Neural progenitor cell (in vitro differentiated cells): ENCODE measurements at places on chromosomes 12 and 14.

DNA sequence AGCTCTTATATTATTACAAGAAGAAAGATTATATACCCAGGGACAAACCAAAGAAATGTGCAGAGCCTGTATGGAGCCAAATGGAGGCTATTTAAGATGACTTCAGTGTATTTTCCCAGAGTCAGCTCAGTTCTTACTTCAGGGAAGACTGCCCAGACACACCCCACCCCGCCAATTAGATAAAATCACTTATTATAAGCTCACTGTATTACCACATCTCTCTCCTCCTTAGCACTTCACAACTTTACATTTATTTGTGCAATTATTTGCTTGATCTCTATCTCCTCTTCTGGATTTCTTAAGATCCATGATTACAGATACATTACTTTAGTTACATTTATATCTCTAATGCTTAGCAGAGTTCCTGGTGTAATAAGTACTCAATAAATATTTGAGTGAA is 24.7 kb upstream of the WDR89 start:
- no peak overlapping the region for H3K4me3 ChIP-seq
- H3K4me1 ChIP-seq: no peaks in the 10 kb centered on the region
- no peak overlapping the region for H3K27ac ChIP-seq
- no peak for DNase-seq
- no peaks in the 10 kb centered on the region for H3K36me3 ChIP-seq

DNA sequence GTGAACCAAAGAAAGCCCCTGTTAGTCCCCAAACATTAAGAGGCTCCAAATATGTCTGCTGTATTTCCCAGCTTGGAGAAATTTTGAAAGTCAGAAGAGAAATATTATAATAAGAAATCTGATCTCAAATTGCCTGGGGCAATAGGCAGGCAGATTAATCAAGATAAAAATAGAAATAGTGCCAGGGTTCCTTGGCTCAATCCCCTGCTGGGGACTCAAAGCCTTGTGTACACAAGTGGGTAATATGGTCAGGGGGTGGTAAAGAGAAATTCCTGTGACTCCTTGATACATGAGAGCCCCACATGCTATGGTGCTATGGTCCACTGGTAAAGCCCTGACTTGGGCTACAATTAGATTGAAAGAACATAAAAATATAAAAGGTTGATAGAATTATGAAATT is 41.3 kb upstream of the ARID2 start:
- no peak for DNase-seq
- H3K27ac ChIP-seq: no peak overlapping the region
- H3K36me3 ChIP-seq: no peaks in the 10 kb centered on the region
- H3K4me1 ChIP-seq: peaks cover 11% of the 10 kb centered on the region
- no peaks in the 10 kb centered on the region for H3K27me3 ChIP-seq

DNA sequence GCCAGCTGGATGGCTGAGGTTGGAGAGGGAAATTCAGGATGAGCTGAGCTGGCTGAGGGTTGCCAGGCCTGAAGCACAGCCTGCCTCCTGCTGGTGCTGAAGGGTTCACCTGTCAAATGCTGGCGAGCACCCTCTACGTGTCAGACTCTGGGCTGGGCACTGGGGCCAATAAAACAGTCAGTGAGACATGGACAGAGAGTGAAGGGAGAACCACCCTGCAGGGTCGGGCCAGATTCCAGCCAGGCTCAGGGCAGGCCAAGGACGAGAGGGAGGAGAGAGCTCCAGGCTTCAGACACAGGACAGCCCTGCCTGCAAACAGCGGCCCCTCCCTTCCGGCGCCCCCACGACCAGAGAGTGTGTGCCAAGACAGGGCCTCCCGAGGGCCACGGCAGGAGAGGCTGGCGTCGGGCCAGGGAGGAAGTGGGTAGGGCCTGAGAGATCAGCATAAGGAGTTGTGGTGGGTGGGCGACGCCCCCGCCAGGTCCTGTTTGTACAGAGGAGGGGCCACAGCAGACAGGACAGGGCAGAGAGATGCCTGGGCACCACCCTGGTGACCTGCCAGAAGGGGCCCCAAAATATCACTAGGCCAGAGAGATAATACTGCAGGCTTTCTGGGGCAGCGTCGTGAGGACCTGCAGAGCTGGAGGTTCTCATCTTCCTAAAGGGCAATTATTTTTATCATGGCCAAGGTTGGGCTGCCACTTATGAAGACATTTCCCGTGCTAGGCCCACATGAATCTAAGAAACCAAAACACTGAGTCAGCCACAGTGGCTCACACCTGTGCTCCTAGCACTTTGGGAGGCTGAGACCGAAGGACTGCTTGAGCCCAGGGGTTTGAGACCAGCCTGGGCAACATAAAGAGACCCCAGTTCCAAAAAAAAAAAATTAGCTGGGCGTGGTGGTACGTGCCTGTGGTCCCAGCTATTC is 73.1 kb upstream of the GPR68 start:
- H3K27ac ChIP-seq: no peak overlapping the region
- no peak overlapping the region for H3K4me3 ChIP-seq
- peaks cover 10% of the 10 kb centered on the region for H3K36me3 ChIP-seq
- DNase-seq: no peak
- H3K4me1 ChIP-seq: no peaks in the 10 kb centered on the region

DNA sequence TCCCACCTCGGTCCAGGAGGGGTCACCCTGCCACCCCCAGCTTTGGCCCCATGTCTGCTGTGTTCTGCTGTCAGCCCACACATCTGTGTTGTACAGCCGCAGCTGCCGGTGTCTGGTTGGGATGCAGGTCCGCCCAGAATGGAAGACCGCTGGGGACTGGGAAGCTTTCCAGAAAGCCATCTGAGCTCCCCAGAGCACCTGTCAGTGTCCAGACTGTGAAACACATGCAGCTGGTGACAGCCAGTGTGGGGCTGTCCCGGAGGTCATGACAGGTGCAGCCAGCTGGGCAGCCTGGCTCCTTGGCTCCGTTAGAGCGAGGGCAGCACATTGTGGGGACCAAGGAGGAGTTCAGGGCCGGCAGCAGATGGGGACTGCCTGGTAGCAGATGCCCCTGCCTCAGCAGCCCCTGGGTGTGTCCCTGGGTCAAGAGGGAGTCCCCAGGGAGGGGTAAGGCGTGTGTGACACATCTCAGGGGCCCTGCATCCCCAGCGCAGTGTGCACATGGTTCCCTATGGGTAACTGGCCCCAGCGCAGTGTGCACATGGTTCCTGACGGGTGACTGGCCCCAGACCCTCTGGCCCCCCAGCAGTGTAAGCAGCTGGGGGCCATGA is 16.4 kb downstream of the CEP170B start:
- H3K27ac ChIP-seq: no peak overlapping the region
- DNase-seq: no peak
- peaks cover 6% of the 10 kb centered on the region for H3K4me1 ChIP-seq
- H3K36me3 ChIP-seq: no peaks in the 10 kb centered on the region
- no peak overlapping the region for H3K4me3 ChIP-seq
- H3K27me3 ChIP-seq: no peaks in the 10 kb centered on the region

DNA sequence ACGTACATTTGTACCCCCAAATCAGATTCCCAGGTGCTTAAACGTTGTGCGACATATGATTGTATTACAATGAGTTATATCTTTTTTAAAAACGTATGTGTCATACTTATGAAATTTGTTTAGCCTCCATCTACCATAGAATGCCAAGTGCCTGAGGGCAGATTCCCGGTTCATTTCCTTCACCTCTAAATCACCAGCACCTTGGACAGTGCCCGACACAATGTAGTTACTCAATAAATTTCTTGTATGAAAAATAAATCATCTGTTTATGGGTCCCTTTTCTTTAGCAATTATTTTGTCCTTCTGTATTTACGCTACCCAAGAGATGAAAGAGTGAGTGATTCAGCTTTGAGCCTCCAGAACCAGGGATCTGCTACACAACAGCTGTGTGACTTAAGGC is 157.4 kb downstream of the TBX5 start:
- H3K4me1 ChIP-seq: peaks cover 12% of the 10 kb centered on the region
- DNase-seq: no peak
- H3K36me3 ChIP-seq: no peaks in the 10 kb centered on the region
- no peak overlapping the region for H3K27ac ChIP-seq
- H3K4me3 ChIP-seq: no peak overlapping the region

DNA sequence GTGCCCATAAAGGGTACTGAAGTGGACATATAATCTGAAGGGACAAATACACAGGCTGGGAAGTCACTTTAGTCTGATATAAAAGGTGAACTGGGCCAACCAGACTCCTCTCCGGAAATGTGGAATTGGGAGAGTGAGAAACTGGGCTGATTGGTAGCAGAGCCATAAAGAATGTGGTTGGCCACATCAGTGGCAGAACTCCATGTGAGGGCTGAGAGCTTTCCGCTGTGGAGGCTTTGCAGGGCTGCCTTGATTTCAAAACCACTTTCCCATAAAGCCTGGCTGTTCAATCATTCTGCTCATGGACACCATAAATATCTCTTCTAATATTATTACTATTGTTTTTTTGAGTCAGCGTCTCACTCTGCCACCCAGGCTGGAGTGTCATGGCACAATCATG is 220.3 kb downstream of the MON2 start:
- H3K27ac ChIP-seq: no peak overlapping the region
- no peak for DNase-seq
- no peaks in the 10 kb centered on the region for H3K27me3 ChIP-seq
- H3K4me3 ChIP-seq: no peak overlapping the region

DNA sequence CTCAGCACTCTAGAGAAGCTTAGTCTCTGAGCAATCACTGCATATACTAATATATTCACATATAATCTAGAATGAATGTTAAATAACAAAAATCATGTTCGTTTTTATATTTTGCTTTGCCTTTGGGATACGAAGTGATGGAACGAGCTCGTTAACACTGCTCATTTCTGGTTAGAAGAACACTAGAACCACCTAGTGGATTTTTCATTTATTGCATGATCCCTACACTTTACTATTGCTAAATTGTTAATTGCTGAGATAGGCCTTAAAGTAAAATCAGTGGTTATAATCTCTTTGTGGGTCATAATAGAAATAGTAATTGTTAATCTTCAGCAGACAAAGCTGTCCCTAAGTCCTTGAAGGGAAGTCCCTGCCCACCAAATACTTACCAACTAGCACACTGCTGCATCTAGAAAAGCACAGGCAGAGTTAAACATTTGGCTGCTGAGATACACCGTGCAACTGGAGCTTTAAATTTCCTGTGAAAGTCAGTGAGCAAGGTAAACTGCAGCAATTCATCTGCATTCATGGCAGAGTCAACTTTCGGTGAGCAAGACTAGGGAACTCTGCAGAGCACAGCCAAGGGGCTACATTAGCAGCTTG is 353.7 kb downstream of the APAF1 start:
- DNase-seq: peak; percentile 45
- H3K27me3 ChIP-seq: no peaks in the 10 kb centered on the region
- H3K27ac ChIP-seq: no peak overlapping the region

DNA sequence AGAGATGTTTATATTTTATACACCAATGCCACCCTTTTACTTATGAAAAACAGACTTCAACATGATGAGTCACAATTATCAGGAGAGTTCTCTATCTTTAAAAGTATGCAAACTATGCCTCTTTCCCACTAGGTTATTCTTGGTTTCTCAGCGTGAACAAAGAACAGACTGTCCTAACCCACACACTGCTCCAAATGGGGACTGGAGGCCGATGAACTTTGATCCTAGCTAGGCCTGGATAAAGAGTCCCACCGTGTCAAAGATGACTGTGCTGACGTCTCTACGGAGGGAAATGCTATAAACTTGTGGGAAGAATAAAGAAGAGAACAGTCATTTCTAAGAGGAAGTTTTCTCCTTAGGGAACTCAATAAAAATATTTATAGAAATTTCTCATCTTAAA is 160.1 kb downstream of the EPS8 start:
- peak; percentile 61 for DNase-seq
- H3K27me3 ChIP-seq: no peaks in the 10 kb centered on the region
- no peaks in the 10 kb centered on the region for H3K36me3 ChIP-seq

DNA sequence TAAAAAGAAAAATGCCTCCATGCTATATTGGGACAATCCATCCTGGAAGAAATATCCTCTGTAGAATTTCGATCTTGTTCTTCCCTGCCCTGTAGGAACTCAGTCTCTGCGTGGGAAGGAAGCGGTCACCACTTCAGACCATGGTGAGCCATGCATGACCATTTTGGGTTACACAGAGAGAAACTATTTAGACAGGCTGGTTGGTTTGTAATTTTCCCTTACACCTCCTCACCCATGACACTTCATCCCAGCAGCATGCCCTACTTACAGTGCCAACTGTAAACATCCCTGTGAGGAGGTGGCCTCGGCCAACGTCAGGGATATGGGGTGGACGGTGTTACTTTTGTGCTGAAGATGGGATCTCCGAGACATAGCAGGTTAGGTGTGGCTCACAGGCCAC is 121.4 kb downstream of the SMOC1 start:
- H3K27me3 ChIP-seq: no peaks in the 10 kb centered on the region
- no peak overlapping the region for H3K27ac ChIP-seq
- peaks cover 9% of the 10 kb centered on the region for H3K36me3 ChIP-seq
- no peak overlapping the region for H3K4me3 ChIP-seq

DNA sequence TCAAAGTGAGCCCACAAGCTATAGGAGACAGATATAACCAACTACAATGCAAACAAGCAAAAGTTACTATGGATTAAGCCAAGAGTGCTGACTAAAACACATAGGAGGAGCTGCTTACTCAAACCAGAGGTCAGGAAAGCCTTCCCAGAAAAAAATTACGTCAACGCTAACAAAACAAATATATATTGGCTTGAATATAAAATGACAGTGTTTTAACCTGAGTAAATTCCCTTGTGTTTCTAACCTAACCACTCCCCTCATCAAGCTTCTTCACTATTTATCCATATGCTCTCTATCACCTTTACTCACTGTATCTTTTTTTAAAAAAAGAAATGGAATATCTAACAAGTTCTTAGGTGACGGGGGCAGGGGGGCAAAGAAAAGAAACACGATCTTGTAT is 115.9 kb downstream of the MED13L start:
- no peaks in the 10 kb centered on the region for H3K27me3 ChIP-seq
- H3K4me1 ChIP-seq: peaks cover 75% of the 10 kb centered on the region
- no peak for DNase-seq
- peak overlapping the region; percentile 4 for H3K4me3 ChIP-seq
- no peaks in the 10 kb centered on the region for H3K36me3 ChIP-seq

GRCh38 chr12:119902084-119902509 is 25.0 kb upstream of the CIT start:
- H3K4me1 ChIP-seq: no peaks in the 10 kb centered on the region
- H3K27ac ChIP-seq: no peak overlapping the region
- DNase-seq: peak; percentile 76
- no peaks in the 10 kb centered on the region for H3K36me3 ChIP-seq
